ENCODE measurements at places on chromosomes 12 and 14.

DNA sequence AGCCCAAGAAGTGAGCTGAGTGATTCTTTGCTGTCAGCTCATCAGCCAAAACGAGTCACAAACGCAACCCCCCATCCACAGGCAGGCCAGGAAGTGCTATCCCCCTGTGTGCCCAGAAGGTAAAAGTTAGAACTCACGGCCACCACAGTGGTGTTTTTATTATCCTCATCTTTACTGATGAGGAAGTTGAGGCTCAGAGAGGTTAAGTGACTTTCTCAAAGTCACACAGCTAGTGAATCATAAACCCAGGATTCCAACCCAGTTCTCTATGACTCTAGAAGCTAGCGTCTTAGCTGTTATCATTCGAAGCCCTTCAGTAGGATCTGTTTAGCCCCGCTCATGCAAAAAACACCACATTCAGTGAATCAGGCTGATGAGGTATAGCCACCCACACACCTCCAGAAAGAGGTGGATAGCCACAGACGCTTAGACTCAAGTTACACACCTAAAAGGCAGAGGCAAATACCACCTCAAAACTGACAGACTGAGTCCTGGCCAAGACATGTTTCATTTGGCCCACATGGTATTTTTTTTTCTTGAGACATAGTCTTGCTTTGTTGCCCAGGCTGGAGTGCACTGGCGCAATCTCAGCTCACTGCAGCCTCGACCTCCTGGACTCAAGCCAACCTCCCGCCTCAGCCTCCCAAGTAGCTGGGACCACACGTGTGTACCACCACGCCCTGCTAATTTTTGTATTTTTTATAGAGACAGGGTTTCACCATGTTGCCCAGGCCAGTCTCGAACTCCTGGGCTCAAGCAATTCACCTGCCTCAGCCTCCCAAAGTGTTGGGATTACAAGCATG lies 100.7 kb downstream of the SCARB1 start:
- no peak for DNase-seq

DNA sequence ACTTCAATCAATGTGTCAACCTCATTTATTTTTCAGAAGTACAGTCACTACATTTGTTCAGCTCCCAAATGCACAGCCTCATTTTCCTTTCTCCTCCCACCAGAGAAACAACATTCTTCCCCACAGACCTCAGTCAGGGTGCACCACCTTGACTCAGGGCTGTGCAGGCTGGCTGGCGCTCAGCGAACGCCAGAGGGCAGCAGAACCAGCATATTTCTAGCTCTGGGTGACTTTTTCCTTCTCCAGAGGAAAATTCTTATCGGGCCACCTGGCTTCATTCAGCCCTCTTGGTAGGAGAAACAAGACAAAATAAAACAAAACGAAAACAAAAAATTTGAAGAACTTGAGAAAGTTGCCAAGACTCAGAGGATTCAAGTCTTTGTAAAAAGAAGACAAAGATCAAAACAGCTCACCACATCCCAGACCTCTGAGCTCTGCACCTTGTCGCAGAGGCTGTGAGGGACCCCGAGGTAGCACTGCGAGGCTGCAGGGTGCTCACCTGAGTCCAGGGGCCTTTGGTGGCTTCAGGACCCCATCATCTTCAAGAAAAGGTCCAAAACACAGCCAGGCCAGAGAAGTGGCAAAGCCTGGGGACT lies 33.7 kb downstream of the PAH start:
- DNase-seq: peak; percentile 17

DNA sequence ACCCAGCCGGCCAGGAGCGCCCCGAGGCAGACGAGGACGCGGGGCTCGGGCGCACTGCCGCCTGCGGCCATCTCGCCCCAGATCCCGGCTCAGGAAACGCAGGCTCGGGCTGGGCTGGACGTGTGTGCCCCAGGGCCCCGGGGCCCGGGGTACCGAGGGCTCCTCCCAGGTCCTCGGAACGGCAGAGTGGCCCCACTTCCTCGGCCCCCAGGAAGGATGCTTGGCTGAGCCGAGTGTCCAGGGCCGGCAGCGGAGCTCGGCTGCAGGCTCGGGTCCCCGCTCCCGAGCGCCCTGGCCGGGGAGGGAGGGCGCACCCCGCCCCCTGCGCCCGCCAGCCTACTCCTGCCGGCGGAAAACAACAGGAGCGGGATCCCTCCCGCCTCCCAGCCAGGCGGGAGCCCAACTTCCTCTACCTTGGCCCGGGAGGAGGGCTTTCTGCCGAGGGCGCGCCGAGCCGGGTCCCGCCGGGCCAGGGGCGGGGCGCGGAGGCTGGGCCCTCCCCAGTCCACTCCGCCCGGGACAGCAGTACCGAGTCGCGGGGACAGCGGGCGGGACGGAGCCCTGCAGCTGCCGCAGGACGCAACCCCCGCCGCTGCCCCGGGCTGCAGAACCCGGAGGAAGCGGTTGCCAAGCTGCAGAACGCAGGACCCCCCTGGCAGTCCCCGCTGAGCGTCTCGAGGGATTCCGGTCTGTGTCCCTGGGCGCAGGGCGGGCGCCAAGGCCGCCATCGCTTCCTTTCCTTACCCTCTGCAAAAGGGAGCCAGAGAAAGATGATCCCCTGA lies at the start of gene VSIG10:
Gene VSIG10, minus strand, starts transcription at position 411 of the 782 bp plus-strand sequence. Its CDS starts 340 bp downstream, at position 71.
- DNase-seq: peak; percentile 89

GRCh38 chr14:51697848-51698247 lies 46.1 kb downstream of the FRMD6 start:
- no peak for DNase-seq

- DNase-seq: no peak
These were observed 16.8 kb downstream of the TMEM106C start for GRCh38 chr12:47980197-47980596.

- DNase-seq: no peak
These were observed 105.4 kb upstream of the NOS1 start for GRCh38 chr12:117466677-117467362.

GRCh38 chr14:60723116-60723906 lies 840 bp downstream of the SIX4 start:
- DNase-seq: peak; percentile 11

- DNase-seq: peak; percentile 81
These were observed at the start of gene TIMELESS for GRCh38 chr12:56448860-56449621. Gene TIMELESS (minus strand): TSS chr12:56449426. CDS start chr12:56434170, 15,256 bp downstream.

DNA sequence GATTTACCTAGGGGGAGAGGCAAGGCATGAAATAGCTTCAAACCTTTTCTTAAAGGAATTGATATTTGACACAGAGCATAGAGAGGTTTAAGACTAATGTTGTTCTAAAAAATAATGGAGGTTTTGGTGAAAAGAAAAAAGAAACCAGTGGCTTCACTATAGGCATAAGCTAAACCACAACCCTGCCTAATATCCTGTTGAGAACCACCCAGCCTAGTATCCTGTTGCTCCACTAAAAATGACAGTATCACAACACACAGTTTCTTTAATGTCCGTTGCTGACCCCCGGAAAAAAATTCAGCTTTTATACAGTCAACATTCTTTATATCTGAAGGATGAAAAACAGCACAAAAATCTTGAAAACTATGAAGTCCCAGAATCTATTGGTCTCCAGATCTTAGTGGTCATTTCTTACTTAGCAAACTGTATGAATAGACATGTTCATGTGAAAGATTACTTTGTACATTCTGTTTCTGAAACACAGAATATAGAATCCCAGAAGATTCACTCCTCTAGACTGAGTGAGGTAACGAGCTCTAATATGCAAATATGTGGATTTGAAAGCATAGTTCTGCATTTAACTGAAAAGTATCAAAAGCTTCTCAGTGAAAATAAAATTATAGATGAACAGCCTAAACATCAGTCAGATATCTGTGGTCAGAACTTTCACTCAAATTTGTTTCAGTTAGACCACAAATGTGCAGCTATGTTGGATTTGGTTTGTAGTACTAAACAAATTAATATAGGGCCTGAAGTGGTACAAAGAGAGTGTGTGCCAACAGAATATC lies 40.5 kb downstream of the GALC start:
- no peak for DNase-seq

DNA sequence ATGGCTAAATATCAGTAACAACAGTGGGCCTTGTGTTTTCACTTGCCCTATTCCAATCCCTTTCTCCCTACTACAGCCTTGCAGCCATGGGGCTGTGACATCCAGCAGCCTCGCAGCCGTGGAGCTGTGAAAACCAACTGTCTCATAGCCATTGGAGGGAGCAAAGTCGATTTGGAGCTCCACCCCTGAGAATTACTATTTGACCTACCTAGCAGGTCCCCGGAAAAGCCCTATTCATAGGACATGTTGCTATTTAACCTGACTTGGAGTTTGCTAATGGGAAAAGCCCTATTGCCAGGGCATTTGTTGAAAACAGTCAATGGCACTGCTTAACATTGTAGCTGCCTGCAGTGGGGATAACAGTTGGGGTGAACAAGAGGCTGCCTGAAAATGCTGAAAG lies 33.3 kb downstream of the ERG28 start:
- no peak for DNase-seq

- DNase-seq: no peak
These were observed 16.3 kb downstream of the GXYLT1 start for GRCh38 chr12:42128327-42128726.

- no peak for DNase-seq
These were observed 22.6 kb downstream of the GPHN start for GRCh38 chr14:66530526-66530925.

DNA sequence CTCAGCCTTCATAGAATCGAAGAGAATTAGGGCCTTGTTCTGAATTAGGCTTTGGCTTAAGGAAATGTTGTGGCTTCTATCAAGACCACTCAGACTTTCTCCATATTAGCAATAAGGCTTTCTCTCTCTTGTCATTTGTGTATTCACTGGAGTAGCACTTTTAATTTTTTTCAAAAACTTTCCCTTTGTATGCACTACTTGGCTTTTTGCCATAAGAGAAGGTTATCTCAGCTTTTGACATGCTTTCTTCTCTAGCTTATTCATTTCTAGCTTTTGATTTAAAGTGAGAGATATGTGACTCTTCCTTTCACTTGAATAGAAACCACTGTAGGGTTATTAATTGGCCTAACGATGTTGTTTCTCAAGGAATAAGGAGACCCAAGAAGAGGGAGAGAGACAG lies 244.2 kb downstream of the GPHN start:
- no peak for DNase-seq

DNA sequence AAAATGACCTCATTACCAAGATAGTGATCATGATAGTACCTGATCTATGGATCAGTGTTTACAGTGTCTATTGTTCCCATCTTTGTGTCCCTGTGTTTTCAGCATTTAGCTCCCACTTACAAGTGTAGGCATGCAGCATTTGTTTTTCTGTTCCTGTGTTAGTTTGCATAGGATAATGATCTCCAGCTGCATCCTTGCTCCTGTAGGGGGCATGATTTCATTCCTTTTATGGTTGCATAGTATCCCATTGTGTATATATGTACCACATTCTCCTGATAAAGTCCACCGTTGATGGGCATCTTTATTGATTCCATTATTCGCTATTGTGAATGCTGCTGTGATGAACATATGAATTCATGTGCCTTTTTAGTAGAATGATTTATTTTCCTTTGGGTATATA lies 215.4 kb upstream of the NAV3 start:
- DNase-seq: no peak
